ENCODE measurements at places on chromosomes 11 and 22. TPM values are rescaled to one million over a fixed set of nuclear protein-coding genes. Genes with fewer than 3 reads are reported as not detected.

DNA sequence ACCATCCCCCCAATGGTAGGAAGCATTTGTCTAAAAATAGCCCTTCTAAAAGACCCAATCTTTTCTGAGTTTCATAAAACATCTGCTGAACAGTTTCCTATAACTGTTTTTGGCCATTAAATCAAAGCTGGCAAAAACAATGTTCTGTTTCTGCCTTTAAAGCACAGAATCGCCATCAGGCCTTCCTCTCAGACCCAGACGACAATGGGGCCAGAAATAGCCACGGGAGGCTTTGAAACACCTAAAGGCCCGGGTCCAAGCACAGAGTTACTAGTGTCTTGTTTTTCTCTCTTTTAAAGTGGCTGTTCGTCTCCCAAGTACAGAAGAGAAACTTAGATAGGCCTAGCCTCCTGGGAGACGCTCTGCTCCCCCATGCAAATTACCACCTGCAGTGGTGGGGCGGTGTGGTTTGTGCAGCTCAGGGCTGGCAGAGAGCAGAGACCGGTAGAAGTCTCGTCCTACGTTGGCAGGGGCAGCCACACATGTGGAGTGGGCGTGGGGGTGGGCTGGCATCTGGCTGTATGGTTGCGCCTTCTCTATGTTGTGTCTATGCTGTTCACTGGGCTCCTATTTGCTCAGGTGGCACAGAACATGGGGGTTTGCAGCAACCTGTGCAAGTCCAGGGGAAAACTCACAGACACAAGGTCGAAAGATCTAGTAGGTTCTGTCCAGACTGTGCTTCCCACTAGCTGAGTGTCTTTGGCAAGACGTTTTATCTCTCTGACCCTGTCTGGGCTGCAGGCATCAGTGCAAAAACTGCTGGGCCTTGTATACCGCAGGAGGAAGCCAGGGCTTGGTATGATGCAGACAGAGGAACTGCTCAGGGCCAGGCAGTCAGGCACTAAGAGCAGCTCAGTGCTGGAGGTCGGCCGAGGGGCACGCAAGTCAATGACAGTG is 23.6 kb upstream of the ETS1 start:
- DNase-seq = no peak
- peaks cover 34% of the 10 kb centered on the region for H3K27me3 ChIP-seq
- H3K4me1 ChIP-seq = no peaks in the 10 kb centered on the region
- H3K4me3 ChIP-seq = no peak overlapping the region
- H3K36me3 ChIP-seq = no peaks in the 10 kb centered on the region
- no peak overlapping the region for H3K27ac ChIP-seq

DNA sequence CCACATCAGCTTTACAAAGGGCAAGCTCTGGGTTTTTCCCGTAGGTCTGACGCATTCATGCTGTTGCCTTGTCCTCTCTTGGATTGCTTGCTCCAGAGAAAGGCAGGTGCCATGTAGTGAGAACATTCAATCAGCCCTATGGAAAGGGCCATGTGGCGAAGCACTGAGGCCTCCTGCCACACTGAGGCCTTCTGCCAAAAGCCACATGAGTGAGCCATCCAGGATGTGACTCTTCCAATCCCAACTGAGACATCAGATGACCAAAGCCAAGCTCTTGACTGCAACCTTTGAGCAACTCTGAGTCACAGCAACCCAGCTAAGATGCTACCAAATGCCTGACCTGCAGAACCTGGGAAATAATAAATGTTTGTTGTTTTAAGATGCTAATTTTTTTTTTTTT is 9.0 kb upstream of the PANX3 start:
- peak; percentile 54 for DNase-seq
- no peaks in the 10 kb centered on the region for H3K4me1 ChIP-seq
- no peak overlapping the region for H3K4me3 ChIP-seq
- H3K36me3 ChIP-seq = no peaks in the 10 kb centered on the region
- no peak overlapping the region for H3K27ac ChIP-seq

DNA sequence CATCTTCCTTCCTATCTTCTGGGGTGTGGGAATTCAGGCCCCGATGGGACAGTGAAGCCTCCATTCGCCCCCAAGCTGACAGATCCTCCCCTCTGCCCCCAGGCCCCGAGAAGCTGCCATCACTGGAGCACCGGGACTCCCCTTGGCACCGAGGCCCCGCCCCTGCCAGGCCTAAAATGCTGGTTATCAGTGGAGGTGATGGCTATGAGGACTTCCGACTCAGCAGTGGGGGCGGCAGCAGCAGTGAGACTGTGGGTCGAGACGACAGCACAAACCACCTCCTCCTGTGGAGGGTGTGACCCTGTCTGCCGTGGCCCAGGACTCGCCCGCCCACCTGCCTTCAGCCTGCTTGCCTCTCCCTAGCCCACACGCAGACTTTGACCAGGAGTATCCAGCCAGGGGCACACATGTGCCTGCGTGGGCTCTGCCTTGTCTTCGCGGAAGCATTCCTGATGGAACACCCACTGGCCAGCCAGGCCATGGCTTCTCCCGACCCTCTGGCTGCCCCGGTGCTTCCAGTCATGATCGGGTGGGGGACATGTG is 8.6 kb upstream of the RELT start:
- H3K4me3 ChIP-seq = no peak overlapping the region
- H3K27ac ChIP-seq = no peak overlapping the region
- H3K36me3 ChIP-seq = peaks cover 62% of the 10 kb centered on the region

SERHL2 gene
- 5.6 TPM for polyA plus RNA-seq

NAALADL1 gene
- 6.3 TPM for polyA plus RNA-seq
